ENCODE measurements at places on chromosomes 5 and 9. TPM values are rescaled to one million over a fixed set of nuclear protein-coding genes. Genes with fewer than 3 reads are reported as not detected.

The CARTPT gene
- not detected for total RNA-seq

The DMRT3 gene
- 1.2 TPM for total RNA-seq

The ST6GALNAC4 gene
- 34.9 TPM for total RNA-seq

The C5orf58 gene
- not detected for total RNA-seq

The KIF12 gene
- total RNA-seq: not detected

The SPATA31C1 gene
- total RNA-seq: not detected

The SCGB3A2 gene
- total RNA-seq: not detected

The PCDHGB5 gene
- total RNA-seq: 11.7 TPM

The SEMA4D gene
- total RNA-seq: 26.2 TPM

The SPDL1 gene
- total RNA-seq: 5.4 TPM

The TMEM171 gene
- total RNA-seq: not detected

GRCh38 chr9:107222020-107222522, 61.0 kb upstream of the RAD23B start:
- H3K27me3 ChIP-seq: no peaks in the 10 kb centered on the region
- no peaks in the 10 kb centered on the region for H3K36me3 ChIP-seq
- H3K4me3 ChIP-seq: no peak overlapping the region
- no peaks in the 10 kb centered on the region for H3K4me1 ChIP-seq
- no peak overlapping the region for H3K27ac ChIP-seq

GRCh38 chr5:89178541-89178940, 295.6 kb upstream of the MEF2C start:
- DNase-seq: no peak
- H3K36me3 ChIP-seq: no peaks in the 10 kb centered on the region
- H3K4me1 ChIP-seq: no peaks in the 10 kb centered on the region
- H3K4me3 ChIP-seq: no peak overlapping the region

GRCh38 chr5:175290379-175290778, 153.6 kb downstream of the DRD1 start:
- H3K36me3 ChIP-seq: no peaks in the 10 kb centered on the region
- H3K27ac ChIP-seq: no peak overlapping the region
- peaks cover 3% of the 10 kb centered on the region for H3K4me1 ChIP-seq
- H3K27me3 ChIP-seq: no peaks in the 10 kb centered on the region
- no peak overlapping the region for H3K4me3 ChIP-seq

GRCh38 chr9:112755016-112755427, 4.5 kb downstream of the SNX30 start:
- no peaks in the 10 kb centered on the region for H3K4me1 ChIP-seq
- no peaks in the 10 kb centered on the region for H3K36me3 ChIP-seq
- no peak for DNase-seq

GRCh38 chr9:135910216-135910615, 2.9 kb upstream of the CAMSAP1 start:
- H3K4me1 ChIP-seq: no peaks in the 10 kb centered on the region
- H3K27ac ChIP-seq: no peak overlapping the region
- peak; percentile 2 for DNase-seq
- H3K4me3 ChIP-seq: no peak overlapping the region
- no peaks in the 10 kb centered on the region for H3K27me3 ChIP-seq
- H3K36me3 ChIP-seq: peaks cover 5% of the 10 kb centered on the region

- H3K36me3 ChIP-seq: no peaks in the 10 kb centered on the region
- H3K27me3 ChIP-seq: no peaks in the 10 kb centered on the region
- DNase-seq: peak; percentile 89
- peak overlapping the region; percentile 78 for H3K27ac ChIP-seq
- H3K4me1 ChIP-seq: no peaks in the 10 kb centered on the region
These were observed 1.7 kb downstream of the TRIO start for GRCh38 chr5:14144586-14145434.

DNA sequence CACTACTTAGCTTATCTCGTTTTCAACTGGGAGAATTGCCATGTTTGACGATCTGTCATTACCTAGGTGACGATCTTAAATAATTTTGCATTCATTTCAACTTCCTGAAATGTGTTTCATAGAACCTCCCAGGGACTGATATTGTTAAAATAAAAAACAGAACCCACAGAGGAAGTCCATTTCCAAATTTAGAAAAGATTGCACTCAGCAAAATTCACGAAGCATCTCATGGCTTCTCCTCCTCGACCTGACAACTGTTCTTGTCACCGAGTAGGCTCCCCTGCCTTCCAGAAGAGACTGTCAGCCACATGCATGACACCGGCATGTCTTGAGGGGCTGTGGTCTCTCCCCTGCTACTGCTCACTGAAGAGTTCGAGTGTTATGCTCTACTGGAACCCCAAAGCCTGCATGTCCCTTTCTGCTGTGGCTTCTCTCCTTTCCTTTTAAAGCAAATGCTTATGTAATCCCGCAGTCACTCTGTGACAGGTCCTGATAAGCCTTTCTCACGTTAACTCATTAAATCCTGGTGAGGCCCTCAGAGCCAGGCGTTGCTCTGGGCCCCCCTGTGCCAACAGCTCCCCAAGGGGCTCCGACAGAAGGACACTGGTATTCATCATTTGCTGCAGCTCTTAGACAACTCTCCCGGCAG, 26.8 kb upstream of the ANKRD33B start:
- no peaks in the 10 kb centered on the region for H3K4me1 ChIP-seq
- H3K4me3 ChIP-seq: no peak overlapping the region
- no peak for DNase-seq
- no peaks in the 10 kb centered on the region for H3K36me3 ChIP-seq
- H3K27ac ChIP-seq: no peak overlapping the region

DNA sequence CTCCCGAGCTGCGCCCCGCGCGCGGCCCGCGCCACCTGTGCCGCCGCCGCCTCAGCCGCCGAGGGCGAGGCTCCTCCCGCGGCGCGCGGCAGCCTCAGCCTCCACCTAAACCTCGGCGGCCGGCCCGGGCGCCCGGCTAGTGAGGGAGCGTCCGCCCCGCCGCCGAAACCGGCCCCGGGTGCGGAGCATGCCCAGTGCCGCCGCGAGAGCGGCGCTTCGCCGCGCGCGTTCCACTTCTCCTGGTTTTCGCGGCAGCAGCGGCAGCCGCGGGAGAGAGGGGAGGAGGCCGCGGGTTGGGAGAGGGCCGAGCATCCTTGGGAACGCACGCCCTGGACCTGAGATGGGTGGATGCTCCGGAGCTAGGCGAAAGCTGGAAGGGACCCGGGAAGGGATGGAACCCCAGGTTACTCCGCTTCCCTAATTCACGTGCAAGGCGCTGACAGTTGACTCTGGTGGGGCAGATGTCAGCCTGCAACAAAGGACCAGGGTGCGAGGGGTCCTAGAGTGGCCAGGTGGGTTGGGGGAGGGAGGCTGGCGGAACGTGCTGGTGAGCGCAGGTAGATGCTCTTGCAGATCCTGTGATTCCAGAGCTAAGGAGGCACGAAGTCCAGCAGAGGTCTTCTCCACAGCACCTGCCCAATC, at the start of gene CTNND2:
Gene CTNND2 (minus strand): TSS at position 182 of the 642 bp plus-strand sequence. CDS start 593 bp downstream, outside the sequence.
- H3K4me3 ChIP-seq: peak within 1 kb of the TSS; percentile 27
- H3K27me3 ChIP-seq: no peaks in the 10 kb centered on the region
- no peaks in the 10 kb centered on the region for H3K36me3 ChIP-seq
- no peak within 1 kb of the TSS for H3K27ac ChIP-seq

DNA sequence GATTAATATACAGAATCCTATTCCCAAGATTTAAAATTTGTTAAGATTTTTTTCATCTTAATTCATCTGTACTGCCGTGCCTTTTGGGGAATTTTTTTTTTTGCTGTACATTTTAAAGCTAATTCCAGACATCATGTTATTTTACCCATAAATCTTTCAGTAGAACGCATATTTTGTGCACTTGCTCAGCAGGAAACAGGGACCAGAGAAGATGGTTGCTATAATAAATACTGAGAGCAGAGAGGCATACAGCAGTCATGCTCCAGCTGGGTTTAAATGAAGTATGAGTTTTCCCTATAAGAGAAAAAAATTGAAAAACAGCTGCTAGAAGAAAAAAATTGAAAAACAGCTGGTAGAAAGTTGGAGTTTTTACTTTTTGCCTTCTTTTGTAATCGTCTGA, 196.9 kb upstream of the PUM3 start:
- H3K36me3 ChIP-seq: no peaks in the 10 kb centered on the region
- no peak for DNase-seq
- peaks cover 2% of the 10 kb centered on the region for H3K27me3 ChIP-seq
- no peak overlapping the region for H3K4me3 ChIP-seq
- H3K4me1 ChIP-seq: no peaks in the 10 kb centered on the region

DNA sequence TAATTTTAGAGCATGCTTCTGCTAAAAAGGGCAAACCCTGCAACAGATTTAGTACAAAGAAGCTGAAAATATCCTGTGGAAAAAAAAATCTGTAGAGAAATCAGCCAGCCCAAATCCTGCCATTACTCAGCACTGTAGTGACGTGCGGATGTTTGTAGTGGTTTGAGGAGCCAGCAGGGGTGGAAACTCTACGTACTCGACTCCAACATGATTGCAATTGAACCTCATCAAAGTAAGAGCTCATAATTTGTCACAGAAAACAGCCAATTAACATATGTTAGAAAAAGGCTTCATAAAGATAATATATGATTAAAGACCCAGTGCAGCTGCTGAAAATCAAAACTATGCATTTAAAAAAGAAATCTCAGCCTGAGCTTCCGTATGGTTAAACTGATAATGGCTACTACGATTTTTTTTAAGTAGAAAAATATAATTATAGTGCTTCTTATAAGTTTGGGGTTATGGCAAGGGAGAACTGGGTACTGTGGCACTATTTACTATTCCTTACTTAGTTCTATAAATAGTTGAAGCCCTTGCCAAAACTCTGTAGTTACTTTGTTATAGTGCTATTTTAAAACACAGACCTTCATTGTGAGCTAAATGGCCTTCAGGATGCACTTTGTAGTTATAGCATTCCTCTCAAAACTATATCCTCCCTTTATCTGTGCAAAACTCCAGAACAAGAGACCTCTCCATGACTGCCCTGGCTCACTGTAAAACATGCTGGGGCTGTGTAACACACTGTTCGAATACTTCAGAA, 49.4 kb downstream of the MEF2C start:
- peak overlapping the region; percentile 93 for H3K27ac ChIP-seq
- H3K4me1 ChIP-seq: peaks cover 9% of the 10 kb centered on the region
- peak; percentile 58 for DNase-seq

DNA sequence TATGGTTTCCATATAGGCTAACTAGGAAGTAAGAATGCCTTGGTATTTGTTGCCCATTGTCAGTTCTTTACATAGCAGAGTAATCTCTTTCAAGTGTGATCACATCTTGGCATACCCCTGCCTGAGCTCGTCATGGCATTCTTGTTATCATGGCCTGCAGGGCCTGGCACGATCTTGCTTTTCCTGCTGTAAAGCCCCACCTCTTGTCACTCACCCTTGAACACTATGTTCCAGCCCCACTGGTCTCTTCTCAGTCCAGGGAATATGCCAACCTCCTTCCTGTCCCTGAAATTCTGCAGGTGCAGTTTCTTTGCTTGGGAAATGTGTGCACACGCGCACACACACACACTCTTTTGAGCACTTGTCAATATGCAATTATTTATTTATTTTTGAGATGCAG, 250.2 kb upstream of the DMRT1 start:
- no peaks in the 10 kb centered on the region for H3K27me3 ChIP-seq
- no peak overlapping the region for H3K4me3 ChIP-seq
- no peaks in the 10 kb centered on the region for H3K4me1 ChIP-seq
- no peaks in the 10 kb centered on the region for H3K36me3 ChIP-seq

DNA sequence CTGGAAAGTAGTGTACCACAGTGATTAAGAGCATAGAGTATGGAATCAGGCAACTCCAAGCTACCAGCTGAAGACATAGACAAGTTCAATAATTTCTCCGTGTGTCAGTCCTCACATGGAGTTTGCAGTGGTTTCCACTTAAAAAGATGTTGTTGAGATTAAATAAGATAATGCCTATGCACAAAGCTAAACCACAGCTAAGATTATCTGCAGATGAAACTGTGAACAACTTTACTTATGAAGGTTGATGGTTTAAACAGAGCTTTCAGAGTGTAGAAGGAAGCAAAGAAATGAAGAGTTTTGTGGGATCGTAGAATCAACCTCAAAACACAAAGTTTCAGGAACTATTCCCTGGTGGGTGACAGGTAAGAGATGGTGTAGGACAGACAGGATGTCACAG, 223.5 kb upstream of the IL12B start:
- no peaks in the 10 kb centered on the region for H3K36me3 ChIP-seq
- DNase-seq: no peak
- no peaks in the 10 kb centered on the region for H3K27me3 ChIP-seq
- no peak overlapping the region for H3K4me3 ChIP-seq

GRCh38 chr9:710951-711745, 130.3 kb upstream of the DMRT1 start:
- H3K4me3 ChIP-seq: no peak overlapping the region
- H3K4me1 ChIP-seq: peaks cover 3% of the 10 kb centered on the region
- H3K27me3 ChIP-seq: no peaks in the 10 kb centered on the region
- H3K27ac ChIP-seq: peak overlapping the region; percentile 78
- peaks cover 9% of the 10 kb centered on the region for H3K36me3 ChIP-seq

DNA sequence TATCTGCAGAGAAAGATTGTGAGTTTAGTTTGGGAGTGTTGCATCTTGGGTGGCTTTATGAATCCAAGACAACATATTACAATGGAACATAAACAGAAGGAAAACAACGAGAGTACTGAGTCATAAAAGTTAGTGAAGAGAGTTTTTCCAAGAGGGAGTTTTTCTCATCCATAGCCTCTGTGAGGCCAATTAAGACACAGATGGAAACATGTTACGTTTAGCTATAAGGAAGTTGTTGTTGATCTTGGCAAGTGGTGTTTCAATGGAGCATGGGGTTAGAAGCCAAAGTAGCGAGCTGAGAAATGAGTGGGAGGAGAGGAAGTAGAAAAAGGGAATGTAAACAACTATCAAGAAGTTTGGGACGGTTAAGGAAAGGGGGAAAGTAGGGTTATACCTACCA, 53.3 kb upstream of the SPATA31D4 start:
- H3K27ac ChIP-seq: no peak overlapping the region
- DNase-seq: no peak
- H3K4me3 ChIP-seq: no peak overlapping the region
- no peaks in the 10 kb centered on the region for H3K4me1 ChIP-seq
- no peaks in the 10 kb centered on the region for H3K36me3 ChIP-seq
- no peaks in the 10 kb centered on the region for H3K27me3 ChIP-seq

DNA sequence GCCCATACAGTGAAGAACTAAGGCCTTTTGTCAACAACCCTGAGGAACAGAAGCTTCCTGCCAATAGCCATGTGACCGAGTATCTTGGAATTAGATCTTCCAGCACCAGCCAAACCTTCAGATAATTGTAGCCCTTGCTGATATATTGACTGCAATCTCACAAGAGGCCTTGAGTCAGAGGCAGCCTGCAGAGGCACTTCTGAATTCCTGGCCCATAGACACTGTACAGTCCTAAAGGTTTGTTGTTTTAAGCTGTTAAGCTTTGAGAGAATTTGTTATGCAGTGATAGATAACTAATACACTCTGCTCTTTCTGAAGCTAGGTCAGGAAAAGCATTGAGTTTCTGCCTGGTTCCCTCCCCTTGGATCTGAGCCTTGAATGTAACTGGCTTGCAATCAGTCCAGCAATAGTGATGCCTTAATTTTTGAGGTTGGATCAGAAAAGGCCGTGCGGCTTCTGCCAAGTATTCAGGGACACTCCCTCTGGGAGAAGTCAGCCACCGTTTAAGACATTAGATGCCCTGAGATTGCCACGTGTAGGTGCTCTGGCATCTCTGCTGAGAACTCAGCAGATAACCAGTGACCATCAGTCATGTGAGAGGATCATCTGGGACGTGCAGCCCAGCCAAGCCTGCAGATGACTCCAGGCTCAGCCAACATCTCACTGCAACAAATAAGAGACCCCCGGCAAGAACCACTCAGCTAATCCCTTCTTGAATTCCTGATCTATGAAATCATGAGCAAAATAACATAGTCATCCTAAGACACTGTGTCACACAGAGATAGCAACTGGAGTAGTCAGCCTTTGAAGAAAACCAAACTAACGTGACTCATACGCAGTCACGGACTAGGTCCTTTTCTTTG, 126.8 kb upstream of the STC2 start:
- DNase-seq: peak; percentile 54
- H3K4me3 ChIP-seq: no peak overlapping the region
- no peaks in the 10 kb centered on the region for H3K36me3 ChIP-seq
- no peaks in the 10 kb centered on the region for H3K27me3 ChIP-seq
- H3K4me1 ChIP-seq: no peaks in the 10 kb centered on the region

GRCh38 chr5:53350368-53350767, 130.1 kb upstream of the FST start:
- no peak for DNase-seq
- H3K4me3 ChIP-seq: no peak overlapping the region
- no peaks in the 10 kb centered on the region for H3K36me3 ChIP-seq
- H3K27me3 ChIP-seq: no peaks in the 10 kb centered on the region
